ENCODE measurements at places on chromosomes 5 and 9.

DNA sequence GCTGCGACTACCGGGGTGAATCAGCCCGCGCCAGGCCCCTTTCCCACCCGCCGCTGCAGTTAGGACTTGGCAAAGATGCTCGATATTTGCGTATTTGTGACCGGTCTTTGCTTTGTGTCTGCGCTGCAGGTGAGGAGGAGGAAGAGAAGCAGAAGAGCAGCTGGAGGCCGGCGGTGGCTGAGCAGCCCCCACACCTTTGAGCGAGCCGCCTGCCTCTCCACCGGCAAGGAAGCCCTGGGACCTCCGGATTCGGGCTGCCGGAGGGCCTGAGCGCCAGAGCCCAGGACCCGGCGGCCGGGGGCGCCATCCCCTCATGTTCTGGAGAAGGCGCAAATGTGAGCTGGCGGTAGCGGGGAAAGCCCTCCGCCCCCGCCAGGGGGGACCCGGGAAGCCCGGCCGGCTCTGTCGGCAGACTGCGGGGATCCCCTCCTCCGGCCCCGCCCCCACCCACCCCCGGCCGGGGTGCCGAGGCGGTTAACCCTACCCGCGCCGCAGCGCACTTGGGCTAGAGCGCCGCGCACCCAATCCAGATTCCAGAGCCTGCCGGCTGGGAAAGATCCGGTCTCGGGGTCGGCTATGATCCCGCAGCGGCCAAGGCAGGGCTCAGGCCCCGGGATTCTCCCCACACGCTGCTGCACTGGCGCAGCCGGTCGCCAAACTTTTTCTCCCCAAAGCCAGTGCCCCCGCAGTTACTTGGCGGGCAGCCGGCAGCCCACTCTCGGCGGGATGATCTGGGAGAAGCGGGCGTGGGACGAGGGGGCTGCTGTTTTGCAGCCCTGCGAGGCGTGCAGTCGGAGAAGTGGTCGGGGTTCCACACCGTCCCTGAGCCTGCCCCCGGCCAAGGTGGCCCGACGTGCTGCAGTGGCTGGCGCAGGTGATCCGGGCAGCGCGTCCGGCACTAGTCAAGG lies 800 bp upstream of the KCNN2 start:
- no peak for DNase-seq

GRCh38 chr5:24633715-24634325 lies 11.0 kb downstream of the CDH10 start:
- DNase-seq = no peak

DNA sequence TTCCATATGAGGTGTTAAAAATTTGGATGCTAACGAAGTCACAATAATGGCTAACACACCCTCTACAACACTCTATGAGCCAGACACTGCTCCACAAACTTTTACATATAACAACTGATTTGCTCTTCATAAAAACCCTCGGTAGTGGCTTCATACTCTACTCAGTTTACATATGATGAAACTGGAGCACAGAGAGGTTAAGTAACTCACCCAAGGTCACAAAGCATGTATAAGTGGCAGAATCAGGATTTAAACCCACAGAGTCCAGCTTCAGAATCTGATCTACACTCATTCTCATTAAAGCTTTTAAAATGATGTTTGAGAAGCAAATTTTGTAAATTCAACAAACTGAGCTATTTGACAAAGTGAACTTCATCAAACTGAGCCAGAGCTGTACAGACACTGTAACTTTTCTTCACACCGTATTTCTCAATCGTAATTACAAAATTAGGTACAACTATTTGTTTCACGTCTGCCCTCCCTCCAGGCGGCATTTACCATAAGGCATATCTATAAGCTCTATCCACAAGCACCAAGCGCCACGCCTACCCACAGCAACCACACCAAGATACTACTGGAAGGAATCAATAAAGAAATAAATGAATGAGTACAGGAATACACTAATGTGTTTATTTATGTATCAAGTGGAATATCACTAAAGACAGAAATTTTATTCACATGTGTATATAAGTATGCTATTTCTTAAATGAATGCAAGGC lies 24.3 kb downstream of the TTC39B start:
- no peak for DNase-seq

DNA sequence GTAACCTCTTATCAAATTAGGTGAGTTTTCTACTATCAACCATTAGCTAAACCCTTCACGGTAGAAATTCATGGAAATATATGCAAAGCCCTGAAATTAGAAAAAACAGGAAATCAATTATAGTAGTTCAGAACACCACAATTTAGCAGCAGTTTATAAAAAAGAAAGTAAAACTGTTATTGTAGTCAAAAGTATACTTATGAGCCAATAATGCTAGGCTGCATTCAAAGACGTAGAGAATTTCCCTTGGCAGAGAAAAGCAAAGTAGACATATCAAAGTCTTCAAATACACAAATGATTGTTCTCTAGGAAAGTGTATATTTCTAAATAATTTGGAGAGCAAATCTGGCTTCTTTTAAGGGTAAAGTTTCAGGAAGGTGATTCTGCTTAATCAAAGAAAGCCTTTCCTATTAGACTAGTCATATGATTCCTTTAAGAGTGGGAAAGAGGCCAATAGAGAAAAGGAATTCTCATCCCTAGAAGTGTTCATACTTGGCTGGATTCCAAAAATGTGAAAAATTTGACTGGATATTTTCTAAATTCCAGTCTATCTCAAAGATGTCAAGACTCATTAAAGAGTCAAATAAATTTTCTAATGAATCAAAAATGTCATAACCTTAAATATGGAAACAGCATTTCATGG lies 185.5 kb downstream of the SMC2 start:
- no peak for DNase-seq

DNA sequence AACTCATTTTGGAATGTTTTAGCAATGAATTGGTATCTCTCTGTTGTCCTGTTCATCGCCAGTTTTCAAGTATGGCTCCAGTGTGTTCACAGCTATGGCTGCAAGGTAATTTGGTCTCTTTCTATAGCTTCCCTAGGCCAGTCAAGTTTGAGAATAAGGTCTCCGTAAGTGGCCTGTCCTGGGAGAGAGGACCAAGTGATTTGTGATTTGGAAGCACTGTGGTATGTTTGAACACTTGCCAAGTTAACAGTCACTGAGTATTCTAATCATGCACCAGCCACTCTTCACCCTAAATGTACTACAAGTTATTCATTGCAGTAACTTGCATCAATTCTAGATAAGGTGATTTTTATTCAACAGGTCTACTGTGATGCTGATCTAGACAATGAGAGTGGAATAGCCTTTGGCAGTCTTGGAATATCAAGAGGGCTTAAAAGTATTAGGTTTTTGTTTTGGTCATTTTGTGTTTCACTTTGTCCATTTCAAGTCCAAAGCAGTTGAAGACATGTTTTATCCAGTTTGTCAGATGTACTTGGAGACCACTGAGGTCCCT lies 41.1 kb downstream of the G3BP1 start:
- no peak for DNase-seq

DNA sequence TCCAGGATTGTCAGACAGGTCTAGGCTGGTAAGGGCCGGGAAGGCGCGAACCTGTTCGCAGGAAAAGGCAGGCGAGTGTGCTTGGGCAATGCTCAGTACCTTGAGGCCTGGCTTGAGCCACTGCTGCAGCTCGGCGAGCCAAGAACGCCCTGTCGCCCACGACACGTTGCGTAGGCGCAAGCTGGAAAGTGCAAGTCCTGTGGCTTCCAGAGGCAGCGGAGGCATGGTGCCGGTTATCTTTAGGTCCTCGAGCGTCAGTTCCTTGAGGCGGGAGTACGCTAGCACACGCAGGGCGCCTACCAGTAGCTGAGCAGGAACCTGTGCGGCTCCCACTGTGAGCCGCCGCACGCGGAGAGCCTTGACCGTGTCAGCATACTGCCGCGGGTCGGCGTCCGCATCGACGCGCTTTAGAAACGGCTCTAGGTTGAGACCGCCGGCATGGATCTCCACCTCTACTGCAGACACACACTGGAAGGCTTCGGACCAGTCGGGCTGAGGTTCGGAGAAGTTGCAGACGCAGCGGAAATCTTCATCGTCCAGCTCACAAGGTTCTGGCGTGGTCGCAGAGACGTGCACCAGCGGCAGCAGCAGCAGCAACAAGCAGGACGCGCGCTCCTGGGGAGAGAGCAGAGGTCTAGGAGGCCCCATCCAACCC lies 482 bp downstream of the CD14 start:
- peak; percentile 47 for DNase-seq

DNA sequence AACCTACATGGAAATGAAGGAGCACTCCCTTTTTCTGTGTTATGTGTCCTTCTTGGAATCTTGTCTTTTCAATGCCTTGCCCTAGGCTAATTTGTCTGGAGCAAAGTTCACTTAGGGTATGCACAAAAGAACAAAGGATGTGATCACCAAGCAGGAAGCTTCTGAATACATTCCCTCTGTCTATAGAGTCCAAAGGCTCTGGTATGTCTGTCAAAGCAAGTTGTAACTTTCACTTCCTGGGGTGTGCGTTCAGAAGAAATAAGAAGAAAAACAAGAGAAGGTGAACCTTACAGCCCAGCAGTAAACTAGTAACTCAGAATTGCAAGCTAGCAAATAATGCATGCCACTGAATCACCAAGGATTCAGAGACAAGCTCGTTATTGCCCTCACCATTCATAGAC lies 31.7 kb upstream of the CDH6 start:
- DNase-seq = no peak

- DNase-seq = no peak
Measured at GRCh38 chr5:169006842-169007790, 293.8 kb downstream of the SLIT3 start.

DNA sequence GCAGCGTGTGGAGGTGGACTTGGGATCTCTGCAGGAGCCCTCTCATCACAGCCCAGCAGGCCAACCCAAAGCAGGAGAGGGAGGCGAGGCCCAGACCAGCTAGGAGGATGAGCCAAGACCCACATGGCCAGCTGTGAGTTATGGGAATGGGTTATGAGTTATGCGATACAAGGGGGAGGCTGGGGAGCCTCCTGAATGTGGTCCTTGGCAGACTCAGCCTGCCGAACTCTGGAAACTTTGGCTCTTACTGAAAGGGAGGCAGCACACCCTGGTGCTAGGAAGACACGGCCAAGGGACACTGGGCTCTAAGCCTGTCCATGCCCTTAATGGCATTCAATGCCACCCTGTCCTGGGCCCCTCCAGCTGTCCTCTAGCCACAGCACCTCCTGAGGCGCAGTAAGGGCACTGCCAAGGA lies 7.7 kb upstream of the VAV2 start:
- DNase-seq = no peak

GRCh38 chr5:79456890-79457583 lies 56.9 kb downstream of the HOMER1 start:
- DNase-seq = no peak

DNA sequence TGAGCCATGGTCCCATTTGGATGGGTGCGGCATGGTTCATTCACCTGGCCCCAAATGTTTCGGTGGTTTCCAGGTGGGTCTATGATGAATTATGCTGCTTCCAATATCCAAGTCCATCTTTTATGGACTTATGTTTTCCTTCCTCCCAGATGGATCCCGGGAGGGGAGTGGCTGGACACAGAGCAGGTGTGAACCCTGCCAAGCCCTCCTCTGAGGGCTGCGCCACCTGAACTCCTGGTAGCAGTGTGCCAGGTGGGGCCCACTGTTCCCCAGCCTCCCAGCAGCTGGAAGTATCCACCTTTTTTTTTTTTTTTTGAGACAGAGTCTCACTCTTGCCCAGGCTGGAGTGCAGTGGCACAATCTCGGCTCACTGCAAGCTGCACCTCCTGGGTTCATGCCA lies 42.9 kb downstream of the WNK2 start:
- DNase-seq = no peak

DNA sequence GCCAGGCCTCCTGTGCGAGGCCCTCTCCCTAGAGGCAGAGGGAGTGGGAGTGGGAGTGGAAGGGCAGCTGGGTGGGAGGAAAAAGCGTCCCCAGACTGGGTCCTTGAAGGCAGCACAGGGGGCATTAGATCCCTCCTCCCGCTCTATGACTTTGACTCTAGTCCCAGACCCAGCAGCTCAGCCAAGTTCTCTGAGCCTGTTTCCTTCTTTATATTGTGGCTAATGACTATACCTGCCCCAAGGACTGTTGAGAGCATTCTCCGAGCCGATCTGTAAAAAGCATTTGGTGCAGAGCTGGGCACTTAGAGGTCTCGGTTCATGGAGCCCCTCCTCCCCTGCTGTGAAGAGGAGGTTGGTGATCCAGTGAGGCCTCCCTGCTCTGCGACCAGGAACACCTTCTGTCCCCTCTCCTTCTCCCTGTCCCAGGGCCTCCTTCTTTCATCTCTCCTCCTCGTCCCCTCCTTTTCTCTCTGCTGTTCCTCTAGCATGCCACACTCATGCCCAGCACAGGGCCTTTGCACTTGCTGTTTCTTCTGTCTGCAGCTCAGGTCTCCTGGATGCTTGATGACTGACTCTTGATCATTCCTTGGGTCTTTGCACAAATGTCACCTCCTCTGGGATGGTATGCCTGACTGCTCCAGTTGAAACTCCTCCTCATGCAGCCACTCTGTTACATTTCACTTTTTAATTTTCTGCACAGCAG lies 23.4 kb upstream of the PSD2 start:
- no peak for DNase-seq

GRCh38 chr5:87390075-87390474 lies 22.7 kb downstream of the CCNH start:
- DNase-seq = no peak

DNA sequence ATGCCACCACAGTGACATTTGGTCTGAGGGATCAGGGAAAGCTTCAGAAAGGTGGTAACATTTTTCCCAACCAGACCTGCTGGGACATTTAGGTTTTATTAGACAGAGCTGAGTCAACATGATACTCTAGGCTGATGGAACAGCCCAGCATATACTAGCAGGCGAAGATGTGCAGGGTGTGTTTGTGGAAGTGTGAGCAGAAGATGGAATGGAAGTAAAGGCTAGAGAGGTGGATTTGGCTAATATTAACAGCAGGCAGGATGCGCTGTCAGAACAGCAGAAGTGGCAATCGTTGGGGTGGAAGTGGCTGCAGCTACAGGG lies 340.6 kb downstream of the ASTN2 start:
- no peak for DNase-seq

DNA sequence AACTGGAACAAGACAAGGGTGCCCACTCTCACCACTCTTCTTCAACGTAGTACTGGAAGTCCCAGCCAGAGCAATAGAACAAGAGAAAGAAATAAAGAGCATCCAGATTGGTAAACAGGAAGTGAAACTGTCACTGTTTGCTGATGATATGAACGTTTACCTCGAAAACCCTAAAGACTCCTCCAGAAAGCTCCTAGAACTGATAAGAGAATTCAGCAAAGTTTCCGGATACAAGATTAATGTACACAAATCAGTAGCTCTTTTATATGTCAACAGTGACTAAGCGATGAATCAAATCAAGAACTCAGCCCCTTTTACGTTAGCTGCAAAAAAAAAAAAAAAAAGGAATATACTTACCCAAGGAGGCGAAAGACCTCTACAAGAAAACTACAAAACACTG lies 306.6 kb downstream of the PLK2 start:
- DNase-seq = no peak

GRCh38 chr9:37550781-37551180 lies 25.4 kb downstream of the FBXO10 start:
- DNase-seq = no peak

DNA sequence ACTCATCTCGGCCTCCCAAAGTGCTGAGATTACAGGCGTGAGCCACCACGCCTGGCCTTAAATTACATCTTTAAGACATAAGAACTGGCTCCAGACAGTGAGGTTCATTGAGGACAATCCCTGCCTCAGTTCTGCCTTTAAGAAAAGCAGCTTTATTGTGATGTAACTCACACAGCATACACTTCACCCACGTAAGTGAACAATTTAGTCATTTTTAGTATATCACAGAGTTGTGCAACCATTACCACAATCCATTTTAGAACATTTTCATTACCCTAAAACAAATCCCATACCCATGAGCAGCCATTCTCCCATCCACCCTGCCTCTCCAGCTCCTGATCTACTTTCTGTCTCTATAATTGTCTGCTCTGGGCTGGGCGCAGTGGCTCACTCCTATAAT lies 24.0 kb upstream of the LTC4S start:
- no peak for DNase-seq

All from stimulated activated CD4-positive, alpha-beta T cell treated with anti-CD3 and anti-CD28 coated beads, Interleukin-1b, Interleukin-23, amount 100 ng/mL, for 48 hours (primary cell).